ENCODE measurements at places on chromosomes 1 and 21.

DNA sequence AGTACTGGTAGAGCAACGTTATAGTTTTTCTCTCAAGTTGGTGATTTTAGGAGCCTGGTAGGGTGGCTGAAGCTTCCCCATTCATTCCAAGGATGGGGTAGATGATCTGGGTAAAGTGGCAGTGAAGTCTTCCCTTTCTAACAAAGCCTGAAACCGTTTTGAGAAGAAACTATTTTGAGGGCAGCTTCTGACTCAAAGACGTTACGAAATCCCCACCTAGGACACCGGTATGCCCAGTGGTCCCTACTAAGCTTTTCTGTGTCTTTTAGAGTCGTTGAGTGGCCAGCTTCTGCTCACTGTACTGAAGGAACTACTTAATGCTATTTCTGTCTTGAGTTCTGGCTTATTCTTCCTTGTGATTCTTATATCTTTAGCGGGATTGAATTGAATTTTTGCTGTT lies 1.4 kb downstream of the WDTC1 start:
- no peak for DNase-seq

DNA sequence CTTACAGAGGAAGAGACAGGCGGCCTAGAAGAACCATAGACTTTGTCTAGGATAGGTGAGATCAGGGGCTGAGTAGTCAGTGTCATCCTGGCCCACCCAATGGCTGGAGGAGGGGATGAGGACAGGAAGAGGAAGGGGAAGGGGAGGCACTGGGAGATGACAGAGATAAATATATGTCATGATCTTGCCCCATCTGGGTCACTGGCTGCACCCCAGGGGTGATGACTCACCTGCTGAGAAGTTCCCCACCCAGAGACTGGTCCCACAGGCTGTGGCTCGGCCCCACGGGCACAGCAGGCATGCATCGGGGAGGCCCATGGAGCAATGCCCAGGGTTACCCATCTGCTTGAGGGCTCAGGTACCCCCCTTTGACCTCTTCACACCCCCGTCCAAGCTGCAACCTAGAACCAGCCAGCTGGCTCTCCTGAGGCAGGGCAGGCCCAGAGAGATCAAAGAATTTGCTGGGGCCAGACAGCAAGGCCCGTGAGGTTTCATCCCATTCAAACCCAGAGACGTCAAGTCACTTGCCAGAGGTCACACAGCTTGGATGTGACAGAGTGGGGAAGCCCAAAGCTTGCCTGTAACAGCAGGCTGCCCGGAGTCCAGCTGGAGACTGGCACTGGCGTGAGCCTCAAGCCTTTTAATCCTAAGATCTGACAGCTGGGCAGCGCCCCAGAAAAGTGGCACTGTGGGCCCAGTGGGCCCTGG lies 34.7 kb upstream of the CASZ1 start:
- DNase-seq: no peak

DNA sequence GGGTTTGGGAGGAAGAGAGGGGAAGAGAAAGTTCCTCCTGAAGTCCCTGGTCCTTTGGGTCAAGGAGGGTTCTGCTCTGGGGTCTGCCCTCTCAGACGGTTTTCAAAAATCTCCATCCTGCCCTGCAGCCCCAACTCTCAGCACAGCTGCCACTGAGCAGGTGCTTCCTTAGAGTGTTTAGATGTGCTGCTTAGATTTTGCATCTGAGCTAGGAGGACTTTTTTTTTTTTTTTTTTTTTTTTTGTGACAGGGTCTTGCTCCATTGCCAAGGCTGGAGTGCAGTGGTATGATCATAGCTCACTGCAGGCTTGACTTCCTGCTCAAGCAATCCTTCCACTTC lies 324.9 kb upstream of the POU3F1 start:
- no peak for DNase-seq

DNA sequence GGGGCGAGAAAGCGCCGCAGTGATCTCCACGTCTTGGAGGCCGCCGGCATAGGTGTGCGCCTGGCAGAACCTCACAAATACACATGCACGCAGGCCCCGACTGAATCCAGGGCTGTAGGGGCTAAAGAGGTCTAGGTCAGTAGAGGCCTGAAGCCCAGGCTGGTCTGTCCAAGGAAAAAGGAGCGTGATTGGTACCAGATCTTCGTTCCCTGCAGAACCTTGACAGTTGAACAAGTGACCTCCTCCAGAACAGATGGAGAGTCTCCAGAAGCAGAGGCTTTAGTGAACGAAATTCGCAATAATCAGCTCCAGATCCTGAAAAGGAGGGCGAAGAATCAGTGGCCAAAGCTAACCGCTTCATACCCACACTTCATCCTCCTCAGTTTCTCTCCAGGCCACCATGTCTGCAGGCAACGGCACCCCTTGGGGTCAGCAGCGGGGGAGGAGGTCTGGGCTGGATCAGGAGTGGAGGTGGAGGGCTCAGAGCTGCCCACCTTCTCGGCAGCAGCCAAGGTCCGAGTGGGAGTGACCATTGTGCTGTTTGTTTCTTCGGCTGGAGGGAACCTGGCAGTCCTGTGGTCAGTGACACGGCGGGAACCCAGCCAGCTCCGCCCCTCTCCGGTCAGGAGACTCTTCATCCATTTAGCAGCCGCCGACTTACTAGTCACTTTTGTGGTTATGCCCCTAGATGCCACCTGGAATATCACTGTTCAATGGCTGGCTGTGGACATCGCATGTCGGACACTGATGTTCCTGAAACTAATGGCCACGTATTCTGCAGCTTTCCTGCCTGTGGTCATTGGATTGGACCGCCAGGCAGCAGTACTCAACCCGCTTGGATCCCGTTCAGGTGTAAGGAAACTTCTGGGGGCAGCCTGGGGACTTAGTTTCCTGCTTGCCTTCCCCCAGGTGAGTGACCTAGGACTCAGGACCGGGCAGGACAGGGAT lies 749 bp upstream of the PEX11B start:
- no peak for DNase-seq

DNA sequence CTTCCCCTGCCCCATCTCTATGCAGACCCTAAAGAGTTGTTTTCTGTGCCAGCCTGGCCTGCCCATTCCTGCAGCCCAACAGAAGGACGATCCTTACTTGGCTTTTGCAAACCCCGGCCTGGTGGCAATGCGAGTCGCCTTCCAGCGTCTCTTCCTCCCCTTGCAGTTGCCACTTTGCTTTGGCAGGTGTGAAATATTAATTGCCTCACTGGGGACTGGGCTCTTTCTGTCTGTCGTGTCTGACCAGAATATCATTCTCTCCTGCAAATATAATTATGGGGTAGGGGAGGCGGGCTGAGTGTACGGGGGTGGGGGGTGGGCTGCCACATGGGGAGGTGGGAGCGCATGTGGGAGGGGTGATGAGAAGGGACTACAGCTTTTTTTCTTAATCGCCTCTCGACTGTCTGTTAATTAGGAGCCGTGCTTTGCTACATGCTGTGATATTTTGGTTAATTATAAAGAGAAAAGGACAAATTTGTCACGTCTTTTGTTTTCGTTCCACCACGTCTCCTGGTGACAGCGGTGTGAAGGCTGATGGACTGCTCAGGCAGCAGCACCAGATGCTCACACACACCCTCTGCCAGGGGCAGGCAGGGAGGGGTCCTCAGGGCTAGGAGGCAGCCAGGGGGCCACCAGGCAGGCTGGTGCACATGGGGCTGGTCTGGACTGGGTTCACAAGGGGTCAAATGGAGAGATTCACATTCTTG lies 80.1 kb upstream of the CD34 start:
- no peak for DNase-seq
